ENCODE measurements at places on chromosomes 1 and 21.

DNA sequence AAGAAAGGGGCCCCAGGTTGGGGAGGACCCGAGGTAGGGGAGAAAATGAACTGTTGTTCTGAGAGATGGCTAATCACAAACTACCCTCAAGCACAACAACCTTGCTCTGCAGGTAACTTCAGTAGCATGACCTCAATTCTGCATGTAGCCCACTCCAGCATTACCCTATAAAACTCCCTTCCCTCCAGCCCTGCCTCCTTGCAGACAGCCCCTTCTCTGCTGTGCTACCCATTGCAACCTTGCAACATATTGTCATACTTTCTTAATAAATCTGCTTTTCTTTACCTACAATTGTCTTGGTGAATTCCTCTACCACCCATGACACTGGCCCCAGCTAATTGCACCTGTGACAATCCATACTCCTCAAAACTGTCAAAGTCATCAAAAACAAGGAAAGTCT is 428.9 kb downstream of the MATN1 start:
- no peak for DNase-seq

DNA sequence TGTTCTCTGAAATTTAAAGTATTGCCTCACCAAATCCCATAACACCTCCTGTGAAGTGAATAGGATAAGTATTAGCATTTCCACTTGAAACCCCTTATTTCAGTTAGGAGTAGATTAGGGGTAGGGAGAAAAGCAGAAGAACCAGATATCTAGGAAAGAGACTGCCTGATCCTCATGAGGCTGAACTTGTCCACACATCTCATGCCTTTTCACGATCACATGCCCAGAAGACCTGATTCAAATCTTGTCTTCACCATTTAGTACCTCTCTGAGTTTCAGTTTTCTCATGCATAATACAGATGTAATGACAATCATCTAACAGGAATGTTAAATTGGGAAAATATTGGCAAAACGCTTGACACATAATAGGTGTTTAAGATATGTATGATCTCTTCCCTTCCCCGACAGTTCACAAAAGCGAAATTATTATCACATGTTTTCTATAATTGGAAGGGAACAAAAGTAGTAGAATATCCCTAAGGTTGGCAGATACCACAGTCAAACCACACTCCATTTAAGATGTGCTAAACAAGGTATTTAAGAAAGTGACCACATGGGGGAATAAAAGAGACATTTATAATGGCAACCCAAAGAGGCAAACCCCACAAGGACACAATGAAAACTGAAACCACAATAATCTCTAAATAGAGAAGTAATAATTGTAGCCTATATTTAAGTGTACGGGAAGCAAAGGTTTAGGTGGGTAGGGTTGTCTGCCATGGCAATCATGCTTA is 25.2 kb downstream of the GFI1 start:
- DNase-seq: no peak

GRCh38 chr1:109438798-109439297 is 12.6 kb upstream of the PSMA5 start:
- DNase-seq: no peak

DNA sequence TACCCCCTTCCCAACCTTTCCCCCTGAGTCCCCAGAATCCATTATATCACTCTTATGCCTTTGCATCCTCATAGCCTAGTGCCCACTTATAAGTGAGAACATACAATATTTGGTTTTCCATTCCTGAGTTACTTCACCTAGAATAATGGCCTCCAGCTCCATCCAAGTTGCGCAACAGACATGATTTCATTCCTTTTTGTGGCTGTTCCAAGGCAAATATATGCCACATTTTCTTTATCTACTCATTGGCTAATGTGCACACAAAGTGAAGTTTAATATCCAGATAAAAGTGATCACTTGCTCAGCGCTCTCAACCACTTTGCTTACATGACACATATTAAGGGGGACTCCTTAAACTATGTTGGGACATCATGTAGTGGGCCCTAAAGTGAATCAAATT is 72.4 kb upstream of the TIAM1 start:
- no peak for DNase-seq

DNA sequence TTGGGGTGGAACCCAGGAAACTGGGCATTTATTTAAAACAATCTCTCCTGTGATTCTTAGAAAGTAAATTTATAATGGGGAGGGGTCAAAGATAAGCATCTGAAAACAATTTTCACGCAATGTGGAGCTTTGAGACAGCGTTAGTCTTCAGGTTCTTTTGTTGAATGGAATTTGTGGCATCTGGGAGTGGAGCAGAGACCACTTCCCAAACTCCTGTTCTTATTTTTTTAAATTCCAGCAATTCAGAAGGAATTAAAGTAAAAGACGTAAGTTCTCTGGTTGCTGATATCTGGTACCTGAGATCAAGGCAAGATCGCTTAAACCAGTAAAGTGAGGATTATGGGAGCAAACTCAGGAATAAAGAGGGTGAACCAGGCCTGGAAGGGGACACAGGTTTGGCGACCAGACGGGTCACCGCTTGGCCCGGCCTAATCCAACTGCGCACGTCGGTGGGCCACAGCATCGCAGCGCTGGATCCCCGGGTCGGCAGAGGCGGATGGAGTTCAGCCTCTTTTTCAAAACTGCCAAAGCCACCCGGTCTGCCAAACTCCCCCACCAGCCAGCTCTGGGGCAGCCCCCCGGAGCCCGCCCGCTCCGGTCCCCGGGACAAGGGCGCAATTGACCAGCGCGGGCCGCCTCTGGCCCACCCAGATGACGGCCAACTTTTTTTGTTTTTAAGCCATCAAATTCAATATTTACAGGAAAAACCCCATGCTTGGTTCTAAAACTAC is 754 bp upstream of the PDPN start:
- no peak for DNase-seq

DNA sequence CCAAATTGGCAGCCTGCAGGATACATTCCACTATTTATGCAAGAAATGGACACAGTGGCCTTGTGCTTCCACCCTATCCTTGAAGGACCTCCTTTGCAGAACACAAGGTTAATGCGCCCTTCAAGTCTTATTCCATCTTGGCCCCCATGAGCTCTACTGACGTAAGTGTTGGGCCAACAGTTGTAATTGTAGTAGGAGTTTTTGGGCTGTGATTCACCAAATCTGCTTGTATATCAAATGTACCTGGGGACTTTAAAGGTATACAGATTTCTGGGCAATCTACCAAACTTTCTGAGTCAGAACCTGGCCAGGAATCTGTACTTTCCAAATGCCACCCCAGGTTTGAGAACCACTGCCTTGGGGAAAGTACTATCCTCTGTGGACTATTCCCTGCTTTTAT is 100.9 kb upstream of the MARK1 start:
- DNase-seq: no peak

- no peak for DNase-seq
Observed at GRCh38 chr1:182724215-182724614, 39.8 kb upstream of the RGS8 start.

DNA sequence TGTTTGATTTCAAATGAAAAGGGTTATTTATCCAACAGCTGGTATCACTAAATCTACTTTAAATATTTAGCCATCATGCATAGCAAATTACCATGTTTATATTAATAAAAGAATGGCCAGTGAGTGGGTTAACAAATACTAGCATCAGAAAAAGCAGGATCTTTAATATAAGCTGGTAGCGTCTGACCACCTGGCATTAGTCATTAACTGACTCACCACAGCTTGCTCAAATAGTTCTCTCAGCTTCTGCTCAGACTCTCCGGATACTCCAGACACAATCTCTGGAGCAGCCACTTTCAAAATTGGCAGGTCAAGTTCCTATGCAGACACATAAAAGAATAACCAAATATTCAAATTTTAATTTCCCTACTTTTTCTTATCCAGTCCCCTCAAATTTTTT is 29.6 kb downstream of the NVL start:
- DNase-seq: no peak

DNA sequence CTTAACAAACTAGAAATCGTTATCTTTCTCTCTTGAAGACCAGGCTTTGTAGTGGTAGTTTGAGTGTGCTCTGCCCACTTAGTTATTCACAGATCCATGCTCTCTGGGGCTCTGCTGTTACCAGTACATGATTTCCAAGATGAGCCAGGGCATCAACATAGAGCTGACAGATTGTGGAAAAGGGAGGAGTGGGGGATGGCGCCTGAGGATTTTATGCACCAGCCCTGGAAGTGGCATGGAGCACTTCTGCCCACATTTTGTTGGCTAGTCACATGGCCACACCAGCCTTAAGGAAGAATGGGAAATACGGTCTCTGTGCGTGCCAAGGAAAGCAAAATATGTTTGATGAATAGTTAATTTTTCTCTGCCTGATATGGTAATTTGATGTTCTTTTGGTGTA is 18.2 kb downstream of the TSNAX start:
- no peak for DNase-seq

DNA sequence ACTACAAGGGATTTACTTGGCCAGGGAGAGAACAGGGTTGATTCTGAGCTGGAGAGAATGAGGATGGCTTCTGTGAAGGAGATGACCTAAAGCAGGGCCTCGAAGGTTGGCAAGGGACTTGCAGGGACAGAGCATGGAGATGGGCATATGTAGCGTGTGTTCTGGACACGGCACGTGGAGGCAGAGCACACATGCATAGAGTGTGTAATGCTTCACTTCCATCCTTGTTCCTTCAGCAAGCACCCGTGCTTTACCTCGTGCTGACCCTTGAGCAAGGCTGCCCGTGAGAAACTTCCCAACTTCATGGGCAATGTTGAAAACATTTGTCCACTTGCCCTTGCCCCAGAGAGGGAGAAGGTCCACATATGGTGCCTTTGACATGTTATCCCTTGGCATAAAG is 33.1 kb downstream of the NFIA start:
- DNase-seq: no peak

DNA sequence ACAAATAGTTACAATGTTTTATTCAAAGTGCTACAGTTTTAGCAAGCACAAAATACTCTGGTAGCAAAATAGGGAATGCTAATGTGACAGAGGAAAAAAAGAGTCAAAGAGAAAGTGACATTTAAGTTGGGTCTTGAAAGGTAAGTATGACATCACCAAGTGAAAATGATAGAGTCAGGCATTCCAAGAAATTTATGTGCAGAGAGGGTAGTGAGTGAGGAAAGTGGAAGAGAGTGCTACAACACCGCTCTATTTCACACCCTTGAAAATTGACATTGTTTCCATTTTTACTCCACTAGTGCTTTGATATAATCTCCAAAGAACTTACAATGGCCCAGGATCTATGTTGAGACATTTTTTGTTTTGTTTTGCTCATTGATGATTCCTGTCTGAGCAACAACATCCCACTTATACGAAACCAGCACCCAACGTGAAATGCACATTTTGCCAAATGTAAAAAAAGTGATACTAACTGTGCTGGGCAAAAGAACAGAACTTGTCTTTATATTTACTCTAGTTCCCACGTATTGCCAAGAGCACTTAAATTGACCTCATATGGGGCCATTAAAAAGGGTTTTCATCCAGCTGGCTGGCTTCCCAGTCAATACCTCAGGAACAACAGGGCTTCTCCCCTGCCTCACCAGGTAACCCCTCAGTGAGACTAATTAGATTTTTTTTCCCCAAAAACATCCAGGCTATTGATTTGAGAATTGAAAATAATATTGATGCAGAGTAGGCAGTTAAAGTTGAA is 206.3 kb upstream of the NR5A2 start:
- no peak for DNase-seq

Measured in activated CD4-positive, CD25-positive, alpha-beta regulatory T cell (primary cell).